ENCODE measurements at places on chromosomes 12 and 14. TPM values are rescaled to one million over a fixed set of nuclear protein-coding genes. Genes with fewer than 3 reads are reported as not detected.

Gene TTC9
- total RNA-seq, result 5.7 TPM

Gene HDAC7
- total RNA-seq, result 382 TPM

Gene C12orf60
- 3.3 TPM for total RNA-seq

Gene KRT1
- total RNA-seq, result not detected

Gene KCNJ8
- total RNA-seq, result not detected

Gene SOX5
- total RNA-seq, result not detected

Gene ITGB7
- total RNA-seq, result 121 TPM

DNA sequence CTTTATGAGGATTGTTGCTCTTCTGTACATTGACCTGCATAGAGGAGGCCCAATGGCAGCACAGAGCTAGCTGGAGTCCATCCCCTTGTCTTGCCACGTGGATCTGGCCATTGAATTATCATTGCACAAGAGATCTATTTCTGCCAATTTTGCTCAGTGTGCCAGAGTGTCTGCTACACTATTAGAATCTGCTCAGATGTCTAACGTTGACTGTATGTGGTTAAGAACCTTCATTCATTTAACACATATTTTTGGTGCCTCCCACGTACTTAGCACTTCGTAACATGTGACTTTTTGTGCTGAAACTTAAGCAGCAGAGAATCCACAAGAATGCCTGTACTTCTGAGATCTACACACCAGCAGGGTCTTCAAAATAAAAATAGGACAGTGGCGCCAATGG is 166.0 kb upstream of the VASH1 start:
- no peaks in the 10 kb centered on the region for H3K36me3 ChIP-seq
- no peak overlapping the region for H3K4me3 ChIP-seq
- H3K27ac ChIP-seq, result no peak overlapping the region
- H3K27me3 ChIP-seq, result peaks cover 3% of the 10 kb centered on the region
- H3K4me1 ChIP-seq, result no peaks in the 10 kb centered on the region

- no peak overlapping the region for H3K27ac ChIP-seq
- no peak overlapping the region for H3K4me3 ChIP-seq
- peaks cover 31% of the 10 kb centered on the region for H3K4me1 ChIP-seq
- no peak for DNase-seq
Observed at GRCh38 chr12:93846936-93847516, 169.9 kb downstream of the CRADD start.

DNA sequence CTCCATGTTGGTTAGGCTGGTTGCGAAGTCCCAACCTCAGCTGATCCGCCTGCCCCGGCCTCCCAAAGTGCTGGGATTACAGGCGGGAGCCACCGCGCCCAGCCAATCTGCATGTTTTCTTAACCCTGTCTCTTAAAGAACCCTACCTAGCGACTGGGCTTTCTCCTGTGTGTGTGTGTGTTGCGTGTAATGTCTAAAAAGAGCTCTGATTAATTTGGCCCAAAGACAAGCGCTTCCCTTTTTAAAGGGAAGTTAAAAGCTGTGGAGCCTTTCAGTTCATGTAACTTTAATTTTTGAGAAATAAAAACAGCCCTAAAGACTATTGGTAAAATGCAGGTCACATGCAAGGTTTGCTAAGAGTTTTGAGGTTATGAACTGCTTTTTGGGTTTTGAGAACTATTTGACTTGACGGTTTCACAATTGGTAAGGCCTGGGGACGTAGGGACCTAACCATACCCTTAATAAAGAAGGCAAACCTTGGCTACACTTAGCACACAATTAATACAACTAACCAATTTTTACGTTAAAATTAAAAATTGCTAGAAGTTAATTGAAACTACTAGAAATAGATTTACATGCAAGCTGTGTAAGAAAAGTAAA is 103.2 kb downstream of the KCNMB4 start:
- no peaks in the 10 kb centered on the region for H3K36me3 ChIP-seq
- H3K4me1 ChIP-seq, result no peaks in the 10 kb centered on the region
- no peak overlapping the region for H3K4me3 ChIP-seq
- peaks cover 5% of the 10 kb centered on the region for H3K27me3 ChIP-seq
- DNase-seq, result no peak

GRCh38 chr14:22622255-22622654 is 21.9 kb downstream of the OR6J1 start:
- H3K36me3 ChIP-seq, result no peaks in the 10 kb centered on the region
- H3K27ac ChIP-seq, result no peak overlapping the region
- H3K4me1 ChIP-seq, result no peaks in the 10 kb centered on the region
- H3K4me3 ChIP-seq, result no peak overlapping the region
- peaks cover 2% of the 10 kb centered on the region for H3K27me3 ChIP-seq

DNA sequence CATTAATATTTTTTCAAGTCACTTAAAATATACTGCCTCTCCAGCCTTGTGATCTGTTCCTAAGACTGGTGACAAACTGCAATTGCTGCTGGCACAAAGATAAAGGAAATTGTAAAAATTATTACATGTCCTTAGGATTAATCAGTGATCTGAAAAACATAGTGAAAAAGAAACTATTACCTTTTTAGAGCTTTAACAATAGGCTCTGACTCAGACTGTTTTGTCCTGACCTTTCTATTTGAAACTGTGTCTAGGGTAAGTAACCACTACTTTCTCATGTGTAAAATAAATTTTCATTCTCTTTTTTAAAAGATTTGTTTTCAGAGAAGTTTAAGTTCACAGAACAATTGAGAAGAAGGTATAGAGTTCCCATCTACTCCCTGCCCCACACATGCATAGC is 80.4 kb upstream of the CLEC14A start:
- no peaks in the 10 kb centered on the region for H3K4me1 ChIP-seq
- no peak overlapping the region for H3K27ac ChIP-seq

DNA sequence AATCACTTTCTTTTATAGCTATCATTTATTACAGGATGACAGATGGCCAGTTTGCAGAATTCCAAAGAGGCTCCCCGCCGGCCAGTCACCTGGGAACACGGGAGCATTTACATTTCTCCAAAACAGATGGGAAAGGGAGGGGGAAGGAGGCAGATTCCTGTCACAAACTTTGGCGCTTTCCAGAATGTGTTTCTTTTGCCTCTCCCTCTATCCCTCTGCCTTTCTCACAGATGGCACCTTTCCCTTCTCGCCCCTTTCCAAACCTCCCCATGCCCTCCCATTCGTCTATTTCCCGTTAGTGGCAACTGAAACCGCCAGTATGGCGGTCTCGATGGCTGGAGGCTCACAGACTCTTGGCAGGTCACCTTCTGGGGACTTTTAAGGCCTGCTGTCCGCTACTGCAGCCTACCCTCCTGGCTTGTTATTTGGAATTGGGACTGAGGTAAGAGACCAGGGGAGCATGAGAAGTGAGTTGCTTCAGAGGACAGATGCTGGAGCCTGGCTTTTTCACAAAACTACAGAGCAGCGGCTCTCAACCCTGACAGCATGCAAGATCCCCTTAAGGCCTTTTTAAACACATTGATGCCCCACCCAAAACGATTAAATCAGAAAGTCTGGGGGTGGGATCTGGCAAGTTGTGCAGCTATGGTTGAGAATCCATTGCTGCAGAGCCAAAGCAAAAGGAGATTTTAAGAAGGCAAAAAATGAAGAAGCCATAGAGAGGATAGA is 161.5 kb upstream of the VASH1 start:
- H3K27ac ChIP-seq, result no peak overlapping the region
- H3K36me3 ChIP-seq, result no peaks in the 10 kb centered on the region
- no peak for DNase-seq
- no peaks in the 10 kb centered on the region for H3K4me1 ChIP-seq

- no peak for DNase-seq
- no peak overlapping the region for H3K27ac ChIP-seq
- no peak overlapping the region for H3K4me3 ChIP-seq
Observed at GRCh38 chr12:77402716-77403115, 337.3 kb upstream of the E2F7 start.

DNA sequence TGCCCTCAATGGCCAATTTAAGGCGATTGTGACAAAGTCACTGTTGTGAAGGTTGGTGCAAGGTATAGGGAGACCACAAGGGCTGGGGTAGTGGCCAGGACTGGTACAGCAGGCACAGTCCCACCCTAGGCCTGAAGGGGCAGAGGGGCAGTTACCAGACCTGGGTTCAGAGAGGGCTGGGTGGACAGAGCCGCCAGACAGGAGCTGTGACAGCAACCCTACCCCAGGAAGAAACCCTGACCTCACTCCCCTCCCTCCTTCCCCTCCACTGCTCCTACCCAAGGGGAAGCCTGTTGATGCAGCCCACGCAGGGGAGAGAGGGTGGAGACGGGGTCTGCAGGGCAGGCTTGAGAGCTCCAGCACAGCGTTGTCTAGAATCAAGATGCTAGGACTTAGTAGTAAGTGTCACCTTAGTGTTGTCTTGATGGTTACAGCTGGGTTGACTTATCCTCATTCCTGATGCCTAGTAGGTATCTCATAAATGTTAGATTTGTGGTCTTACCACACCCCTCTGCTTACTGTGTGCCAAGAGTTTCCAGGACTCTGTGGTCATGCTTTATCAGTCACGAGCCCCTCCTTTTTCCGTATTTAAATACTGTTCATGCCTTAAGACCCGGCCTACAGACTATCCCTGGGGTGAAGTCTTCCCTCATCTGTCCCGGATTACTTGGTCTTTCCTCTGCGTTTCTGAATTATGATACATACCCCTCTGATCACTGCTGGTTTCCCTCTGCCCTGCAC is 14.4 kb downstream of the EML1 start:
- no peaks in the 10 kb centered on the region for H3K36me3 ChIP-seq
- H3K27me3 ChIP-seq, result peaks cover 19% of the 10 kb centered on the region
- no peaks in the 10 kb centered on the region for H3K4me1 ChIP-seq

- H3K4me1 ChIP-seq, result peaks cover 32% of the 10 kb centered on the region
- H3K27me3 ChIP-seq, result no peaks in the 10 kb centered on the region
- DNase-seq, result no peak
- no peak overlapping the region for H3K27ac ChIP-seq
Observed at GRCh38 chr14:93011141-93011529, 88.2 kb downstream of the CHGA start.

DNA sequence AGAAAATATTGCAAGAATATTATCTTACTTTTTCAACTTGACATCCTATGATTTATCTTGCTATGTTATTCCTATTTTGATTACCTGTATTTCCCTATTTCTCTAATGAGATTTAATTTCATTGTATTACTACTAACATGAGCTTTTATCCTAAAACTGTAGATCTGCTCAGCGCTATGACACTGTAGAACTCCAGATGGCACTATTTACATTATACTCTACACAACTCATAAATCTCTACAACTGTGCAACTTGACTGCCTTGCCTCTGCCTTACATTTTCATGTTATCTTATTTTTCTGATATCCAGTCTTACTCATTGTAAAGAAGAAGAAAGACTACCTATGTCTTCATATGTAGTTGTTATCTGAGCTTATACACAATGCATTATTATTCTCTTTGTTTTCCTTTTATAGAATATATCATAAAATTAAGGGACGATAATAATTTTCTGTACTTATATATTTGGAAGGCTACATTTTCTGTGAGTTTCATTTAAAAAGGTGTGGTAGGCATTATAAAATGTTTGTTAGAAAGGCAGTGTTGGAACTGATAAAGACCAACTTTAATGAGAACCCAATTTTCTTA is 24.1 kb downstream of the NUP37 start:
- peaks cover 1% of the 10 kb centered on the region for H3K4me1 ChIP-seq
- H3K4me3 ChIP-seq, result no peak overlapping the region
- no peaks in the 10 kb centered on the region for H3K27me3 ChIP-seq
- no peak for DNase-seq
- H3K36me3 ChIP-seq, result peaks cover 29% of the 10 kb centered on the region

DNA sequence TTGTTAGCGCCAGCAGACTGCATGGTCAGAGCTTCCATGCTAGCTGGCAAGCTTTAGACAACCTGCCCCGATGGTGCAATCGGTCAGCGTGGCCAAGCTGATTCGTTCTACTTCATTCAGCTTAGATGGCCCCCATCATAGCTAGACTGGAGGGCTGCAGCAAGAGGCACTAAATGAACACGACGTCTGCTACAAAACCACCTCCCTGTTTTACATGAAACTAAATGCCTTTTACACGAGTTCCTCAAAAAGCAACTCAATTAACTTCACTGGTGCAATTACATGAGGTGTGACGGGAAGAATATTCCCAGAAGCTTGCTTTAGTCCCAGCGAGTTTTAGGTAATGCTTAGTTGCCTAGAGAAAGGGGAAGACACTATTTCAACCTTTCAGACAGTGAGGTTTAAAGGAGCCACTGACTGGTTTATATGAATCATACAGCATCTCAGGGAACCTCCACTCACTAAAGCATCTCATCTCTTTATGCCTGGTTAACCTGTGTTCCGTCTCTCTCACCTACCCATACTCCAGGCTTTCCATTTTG is 8.4 kb downstream of the NIN start:
- peak overlapping the region; percentile 71 for H3K4me3 ChIP-seq
- H3K27ac ChIP-seq, result peak overlapping the region; percentile 90
- peak; percentile 32 for DNase-seq
- H3K27me3 ChIP-seq, result no peaks in the 10 kb centered on the region
- H3K4me1 ChIP-seq, result peaks cover 87% of the 10 kb centered on the region
- H3K36me3 ChIP-seq, result peaks cover 41% of the 10 kb centered on the region

- H3K36me3 ChIP-seq, result no peaks in the 10 kb centered on the region
- DNase-seq, result peak; percentile 28
- no peak overlapping the region for H3K27ac ChIP-seq
- no peaks in the 10 kb centered on the region for H3K27me3 ChIP-seq
- H3K4me3 ChIP-seq, result no peak overlapping the region
Observed at GRCh38 chr14:82075566-82075965, 541.9 kb upstream of the SEL1L start.

- no peaks in the 10 kb centered on the region for H3K27me3 ChIP-seq
- no peak overlapping the region for H3K4me3 ChIP-seq
- H3K36me3 ChIP-seq, result no peaks in the 10 kb centered on the region
- H3K4me1 ChIP-seq, result peaks cover 27% of the 10 kb centered on the region
- DNase-seq, result no peak
- no peak overlapping the region for H3K27ac ChIP-seq
Observed at GRCh38 chr12:52687497-52688385, 7.5 kb upstream of the KRT1 start.

GRCh38 chr12:50505675-50506530 is 1.1 kb downstream of the DIP2B start:
- H3K4me1 ChIP-seq, result peaks cover 46% of the 10 kb centered on the region
- H3K27me3 ChIP-seq, result no peaks in the 10 kb centered on the region
- peak overlapping the region; percentile 95 for H3K4me3 ChIP-seq

GRCh38 chr12:113329022-113329790 is 5.7 kb downstream of the SLC8B1 start:
- no peak overlapping the region for H3K4me3 ChIP-seq
- peaks cover 32% of the 10 kb centered on the region for H3K36me3 ChIP-seq
- no peaks in the 10 kb centered on the region for H3K27me3 ChIP-seq
- H3K4me1 ChIP-seq, result peaks cover 41% of the 10 kb centered on the region

Data from activated CD8-positive, alpha-beta T cell treated with anti-CD3 and anti-CD28 coated beads for 36 hours (primary cell).